ENCODE measurements at places on chromosomes 5 and 9. TPM values are rescaled to one million over a fixed set of nuclear protein-coding genes. Genes with fewer than 3 reads are reported as not detected.

SH3GL2 gene
- total RNA-seq: not detected

RNF145 gene
- 80.0 TPM for total RNA-seq

SOX30 gene
- total RNA-seq: 0.09 TPM

- H3K4me1 ChIP-seq: no peaks in the 10 kb centered on the region
- no peaks in the 10 kb centered on the region for H3K36me3 ChIP-seq
- DNase-seq: no peak
- no peaks in the 10 kb centered on the region for H3K27me3 ChIP-seq
- no peak overlapping the region for H3K4me3 ChIP-seq
- H3K27ac ChIP-seq: no peak overlapping the region
These were observed 51.1 kb downstream of the ABHD17B start for GRCh38 chr9:71859939-71860338.

DNA sequence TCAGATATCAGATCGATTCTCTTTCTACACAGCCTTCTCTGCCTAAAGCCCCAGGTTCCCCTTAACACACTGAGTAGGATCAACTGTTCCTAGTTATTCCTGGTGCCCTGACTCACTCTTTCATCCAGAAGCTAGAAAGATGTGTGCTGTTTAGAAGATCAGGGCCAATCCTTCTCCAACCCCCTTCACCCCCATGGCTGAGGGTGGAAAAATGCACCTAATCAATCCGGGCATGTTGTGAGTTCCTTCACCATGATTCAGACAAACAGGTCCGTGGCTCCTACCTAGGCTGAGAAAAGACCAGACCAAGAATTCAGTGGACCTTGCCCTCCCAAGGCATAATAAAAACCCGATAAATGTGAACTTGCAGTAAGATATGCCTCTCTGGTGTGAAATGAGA, 85.4 kb upstream of the EQTN start:
- no peak for DNase-seq
- H3K27me3 ChIP-seq: no peaks in the 10 kb centered on the region
- H3K4me3 ChIP-seq: no peak overlapping the region
- no peaks in the 10 kb centered on the region for H3K36me3 ChIP-seq
- H3K27ac ChIP-seq: no peak overlapping the region
- H3K4me1 ChIP-seq: no peaks in the 10 kb centered on the region

DNA sequence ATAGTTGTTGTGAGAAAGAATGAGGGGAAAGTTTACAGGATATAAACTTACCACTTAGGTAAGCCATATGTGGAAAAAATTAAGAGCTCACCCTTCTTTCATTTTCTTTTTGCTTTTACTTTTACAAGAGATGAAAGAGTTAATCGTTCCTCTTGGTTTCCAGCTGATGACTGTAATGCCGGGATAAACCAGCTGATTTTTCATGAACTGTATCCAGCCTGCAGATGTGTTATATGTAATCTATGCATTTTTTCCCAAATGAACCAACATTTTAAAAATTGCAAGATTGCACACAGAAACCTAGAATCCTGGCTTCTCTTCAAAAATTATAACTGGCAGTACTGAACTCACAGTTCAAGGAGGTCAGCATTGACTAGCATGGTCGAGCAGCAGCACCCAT, 185.9 kb downstream of the GRIA1 start:
- no peak overlapping the region for H3K4me3 ChIP-seq
- no peaks in the 10 kb centered on the region for H3K4me1 ChIP-seq
- H3K27me3 ChIP-seq: no peaks in the 10 kb centered on the region
- no peaks in the 10 kb centered on the region for H3K36me3 ChIP-seq

DNA sequence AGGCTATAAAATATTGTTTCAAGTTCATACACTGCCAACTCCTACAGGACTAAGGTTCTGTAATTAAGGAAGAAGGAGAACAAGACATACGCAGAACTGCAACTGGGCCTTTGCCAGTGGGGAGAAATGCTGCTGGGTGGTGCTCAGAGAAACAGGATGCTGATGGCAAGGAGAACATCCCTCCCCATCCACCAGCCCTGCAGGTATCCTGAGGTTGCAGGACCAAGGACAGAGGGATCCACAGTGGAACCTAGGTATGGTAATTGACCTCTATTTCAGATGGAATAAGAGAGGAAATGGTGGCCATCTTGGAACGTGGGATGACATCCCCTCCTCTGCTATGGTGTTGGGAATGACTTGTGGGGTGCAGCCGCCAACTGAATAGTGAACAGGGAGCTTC, 206.3 kb upstream of the S1PR3 start:
- H3K36me3 ChIP-seq: no peaks in the 10 kb centered on the region
- no peaks in the 10 kb centered on the region for H3K27me3 ChIP-seq
- no peak overlapping the region for H3K27ac ChIP-seq
- no peaks in the 10 kb centered on the region for H3K4me1 ChIP-seq
- H3K4me3 ChIP-seq: no peak overlapping the region

- H3K27me3 ChIP-seq: no peaks in the 10 kb centered on the region
- no peak for DNase-seq
- H3K27ac ChIP-seq: no peak overlapping the region
- H3K4me3 ChIP-seq: no peak overlapping the region
- no peaks in the 10 kb centered on the region for H3K4me1 ChIP-seq
- H3K36me3 ChIP-seq: no peaks in the 10 kb centered on the region
These were observed 159.6 kb downstream of the TMEM167A start for GRCh38 chr5:82917584-82917983.

DNA sequence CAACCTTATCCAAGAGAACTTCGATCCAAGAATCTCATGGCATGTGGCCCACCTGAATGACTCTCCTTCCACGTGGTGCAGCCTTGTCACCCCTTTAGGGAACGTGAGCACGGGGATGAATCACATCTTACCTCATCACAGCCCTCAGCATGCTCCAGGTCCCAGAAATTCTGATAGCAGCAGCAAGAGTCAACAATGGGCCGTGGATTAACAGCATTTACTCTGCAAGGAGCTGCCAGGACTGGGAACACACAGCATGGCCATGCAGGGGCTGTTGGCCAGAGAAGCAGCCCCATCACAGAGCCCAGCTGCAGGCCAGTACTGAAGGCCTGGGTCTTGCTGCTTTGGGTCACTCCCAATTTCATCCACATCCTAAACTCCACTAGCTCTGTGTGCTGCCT, 150.4 kb downstream of the C5orf15 start:
- H3K4me1 ChIP-seq: no peaks in the 10 kb centered on the region
- H3K27me3 ChIP-seq: no peaks in the 10 kb centered on the region
- DNase-seq: no peak
- H3K36me3 ChIP-seq: no peaks in the 10 kb centered on the region

- no peaks in the 10 kb centered on the region for H3K4me1 ChIP-seq
- no peak for DNase-seq
- no peaks in the 10 kb centered on the region for H3K36me3 ChIP-seq
These were observed 81.9 kb upstream of the SLC30A5 start for GRCh38 chr5:69011910-69012309.
